Karpas-422 (cell line): ENCODE measurements at places on chromosomes 5 and 9. TPM values are rescaled to one million over a fixed set of nuclear protein-coding genes. Genes with fewer than 3 reads are reported as not detected.
A peak's percentile ranks its signal among the peaks of the same experiment; 100 is the strongest.

DNA sequence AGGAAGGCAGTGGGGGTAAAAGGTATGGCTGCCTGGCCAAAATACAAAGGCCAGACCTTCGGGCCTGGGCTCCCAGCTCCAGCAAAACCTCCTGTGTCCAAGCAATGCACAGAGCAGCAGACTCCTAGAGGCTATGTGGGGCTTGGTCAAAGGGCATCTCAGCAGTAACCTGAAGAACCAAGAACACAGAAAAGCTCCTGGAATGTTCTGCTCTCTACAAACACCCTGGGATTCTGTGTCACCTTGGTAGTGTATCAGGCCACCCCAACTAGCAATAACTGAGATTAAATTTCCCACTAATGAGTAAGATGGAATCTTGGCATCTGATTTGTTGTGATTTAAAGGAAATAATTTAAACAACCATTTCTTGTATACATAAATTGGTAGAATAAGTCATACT is 158.6 kb downstream of the GLIS3 start:
- no peaks in the 10 kb centered on the region for H3K36me3 ChIP-seq
- no peaks in the 10 kb centered on the region for H3K27me3 ChIP-seq
- H3K27ac ChIP-seq = no peak overlapping the region
- no peaks in the 10 kb centered on the region for H3K4me1 ChIP-seq
- no peak overlapping the region for H3K4me3 ChIP-seq

RNF183 gene
- not detected in 2 replicates for total RNA-seq

TMEM252 gene
- not detected in 2 replicates for total RNA-seq

GRCh38 chr9:120612218-120612617 is 32.3 kb upstream of the CDK5RAP2 start:
- H3K4me1 ChIP-seq = peaks cover 9% of the 10 kb centered on the region
- no peaks in the 10 kb centered on the region for H3K27me3 ChIP-seq
- peak overlapping the region; percentile 41 for H3K27ac ChIP-seq
- no peak for DNase-seq
- no peak overlapping the region for H3K4me3 ChIP-seq

GRCh38 chr5:36861871-36862270 is 14.7 kb upstream of the NIPBL start:
- H3K36me3 ChIP-seq = no peaks in the 10 kb centered on the region
- no peaks in the 10 kb centered on the region for H3K27me3 ChIP-seq
- DNase-seq = no peak
- no peak overlapping the region for H3K4me3 ChIP-seq
- H3K27ac ChIP-seq = no peak overlapping the region

DNA sequence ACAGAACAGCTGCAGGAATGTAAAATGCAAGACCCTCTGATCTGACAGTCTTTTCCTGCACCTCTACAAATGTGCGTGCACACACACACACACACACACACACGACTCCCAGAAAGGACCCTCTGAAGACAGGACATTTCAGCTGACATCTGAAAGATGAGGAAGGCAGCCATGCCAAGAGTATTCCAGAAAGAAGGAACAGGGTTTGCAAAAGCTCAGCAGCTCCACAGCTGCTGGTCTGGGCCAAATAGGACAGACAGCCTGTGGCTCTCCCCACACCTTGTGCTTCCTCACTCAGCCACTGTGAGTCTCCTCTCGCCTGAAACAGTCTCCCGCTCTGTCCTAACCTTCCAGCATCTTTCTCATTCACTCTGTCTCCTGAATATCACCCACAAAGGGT is 189.0 kb downstream of the PALM2AKAP2 start:
- H3K27me3 ChIP-seq = peaks cover 3% of the 10 kb centered on the region
- peaks cover 9% of the 10 kb centered on the region for H3K4me1 ChIP-seq
- no peak for DNase-seq
- H3K27ac ChIP-seq = no peak overlapping the region
- H3K36me3 ChIP-seq = no peaks in the 10 kb centered on the region

GRCh38 chr5:154523709-154524108 is 45.7 kb upstream of the HAND1 start:
- H3K4me1 ChIP-seq = no peaks in the 10 kb centered on the region
- no peak overlapping the region for H3K4me3 ChIP-seq
